ENCODE measurements at places on chromosomes 11 and 22.

DNA sequence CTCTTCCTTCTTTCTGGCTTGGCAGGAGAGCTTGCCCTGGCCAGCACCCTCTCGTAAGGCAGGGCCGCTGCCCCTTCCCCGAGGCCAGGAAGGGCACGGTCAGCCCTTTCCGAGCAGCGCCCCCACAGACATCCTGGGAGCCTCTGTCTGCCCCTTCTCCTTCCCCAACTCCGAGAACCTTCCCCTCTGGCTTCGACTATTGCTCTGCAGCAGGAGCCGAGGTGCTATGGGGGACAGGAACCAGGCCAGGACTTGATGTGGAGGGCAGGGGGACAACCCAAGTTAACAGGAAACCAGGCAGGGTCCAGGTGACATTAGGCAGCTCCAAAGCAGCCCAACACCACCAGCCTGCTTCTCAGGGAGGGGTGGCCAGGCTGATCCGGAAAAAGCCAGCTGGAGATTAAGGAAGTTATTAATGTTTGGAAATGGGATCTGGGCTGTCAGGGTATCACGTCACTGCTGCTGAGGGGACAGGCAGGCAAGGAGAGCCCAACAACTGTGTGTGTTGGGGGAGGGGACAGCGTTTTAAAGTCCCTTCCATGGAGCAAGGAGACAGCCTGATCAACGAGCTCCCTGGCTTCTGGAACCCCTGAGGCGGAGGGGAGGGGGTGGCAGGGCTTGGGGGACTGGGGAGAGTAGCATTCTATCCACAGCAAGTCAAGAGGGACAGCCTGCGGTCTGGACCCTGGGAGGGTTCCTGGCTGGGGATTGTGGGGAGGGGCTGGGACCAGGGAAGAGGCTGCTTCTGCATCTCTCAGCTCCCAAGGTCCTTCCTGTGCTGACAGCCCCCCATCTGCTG is 27.3 kb downstream of the SYT7 start:
- no peak for DNase-seq

GRCh38 chr22:27786291-27786932 is 15.1 kb downstream of the MN1 start:
- no peak for DNase-seq

- DNase-seq = no peak
These were observed 185.3 kb downstream of the C11orf91 start for GRCh38 chr11:33515347-33515746.

DNA sequence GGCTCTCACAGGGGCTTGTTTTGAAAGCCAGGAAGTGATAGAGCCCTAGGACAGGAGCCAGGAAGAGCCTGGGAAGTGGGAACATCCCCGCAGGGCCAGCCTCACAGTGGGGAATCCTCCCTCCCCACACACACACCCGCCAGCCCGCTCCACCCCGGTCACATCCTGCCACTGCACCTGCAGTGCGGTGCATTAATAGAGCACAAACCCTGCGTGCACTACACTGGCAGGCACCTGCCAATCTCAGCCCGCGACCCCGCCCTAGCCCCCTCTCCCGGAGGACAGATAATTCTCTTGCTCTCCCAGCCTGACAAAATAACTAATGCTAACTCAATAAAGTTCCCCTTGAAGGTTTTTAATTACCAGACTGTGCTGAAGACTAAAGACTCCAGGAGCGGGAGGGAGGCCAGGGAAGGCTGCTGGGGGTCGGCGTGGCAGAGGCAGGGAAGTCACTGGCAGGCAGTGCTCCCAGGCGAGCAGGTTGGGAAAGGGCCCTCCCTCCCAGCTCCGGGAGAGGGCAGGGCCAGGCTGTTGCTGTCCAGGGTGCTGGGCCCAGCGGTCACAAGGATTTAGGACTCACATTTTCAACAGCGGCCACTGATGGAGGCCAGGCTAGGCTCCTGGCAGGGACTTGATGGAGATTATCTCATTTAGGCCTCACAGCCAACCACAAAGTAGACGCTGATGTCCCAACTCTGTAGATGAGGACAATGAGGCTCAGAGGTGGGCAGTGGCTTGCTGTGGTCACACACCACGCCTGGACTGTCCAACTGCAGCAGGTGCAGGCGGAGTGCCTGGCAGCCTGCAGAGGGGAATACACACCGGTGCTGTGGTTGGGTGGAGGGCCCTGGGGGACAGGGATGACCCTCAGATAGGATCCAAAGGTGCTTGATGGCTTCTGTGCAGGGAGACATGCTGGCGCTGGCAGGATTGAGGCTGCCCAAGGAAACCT is 23.9 kb upstream of the TCF20 start:
- DNase-seq = peak; percentile 43
